ENCODE measurements at places on chromosomes 5 and 9.

GRCh38 chr9:2356041-2356790 lies 265.4 kb upstream of the VLDLR start:
- DNase-seq, result no peak

DNA sequence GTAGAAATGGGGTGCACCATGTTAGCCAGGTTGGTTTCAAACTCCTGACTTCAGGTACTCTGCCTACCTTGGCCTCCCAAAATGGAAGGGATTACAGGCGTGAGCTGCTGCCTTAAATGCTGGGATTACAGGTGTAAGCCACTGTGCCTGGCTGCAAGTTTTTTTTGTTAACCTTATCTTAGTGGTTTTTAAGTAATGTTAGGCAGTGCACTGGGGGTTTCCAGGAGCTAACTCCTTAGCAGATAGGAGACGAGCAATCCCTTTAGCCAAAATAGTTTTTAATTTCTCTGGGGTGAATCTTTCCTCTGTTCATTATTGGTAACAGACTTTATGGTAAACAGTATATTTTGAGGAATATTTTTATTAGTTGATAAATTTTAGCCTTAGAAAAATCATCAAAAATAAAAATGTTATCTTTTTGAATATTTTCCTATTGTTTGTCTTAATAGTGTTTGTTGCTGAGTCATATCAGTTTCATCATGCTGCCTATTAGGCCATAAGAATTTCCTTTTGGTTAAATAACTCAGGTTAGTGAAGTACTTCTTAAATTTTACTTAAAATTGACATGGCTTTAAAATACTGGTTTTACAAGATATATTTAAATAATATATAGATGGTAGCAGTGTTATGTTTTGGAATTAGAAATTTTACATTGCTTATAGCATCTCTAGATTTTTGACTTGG lies 37.9 kb downstream of the LMNB1 start:
- DNase-seq, result peak; percentile 37

GRCh38 chr9:79895232-79895631 lies 323.5 kb downstream of the TLE4 start:
- DNase-seq, result no peak

GRCh38 chr5:9222054-9222976 lies 323.6 kb downstream of the SEMA5A start:
- DNase-seq, result no peak

- no peak for DNase-seq
Measured at GRCh38 chr9:81833563-81834345, 94.5 kb upstream of the SPATA31D4 start.

DNA sequence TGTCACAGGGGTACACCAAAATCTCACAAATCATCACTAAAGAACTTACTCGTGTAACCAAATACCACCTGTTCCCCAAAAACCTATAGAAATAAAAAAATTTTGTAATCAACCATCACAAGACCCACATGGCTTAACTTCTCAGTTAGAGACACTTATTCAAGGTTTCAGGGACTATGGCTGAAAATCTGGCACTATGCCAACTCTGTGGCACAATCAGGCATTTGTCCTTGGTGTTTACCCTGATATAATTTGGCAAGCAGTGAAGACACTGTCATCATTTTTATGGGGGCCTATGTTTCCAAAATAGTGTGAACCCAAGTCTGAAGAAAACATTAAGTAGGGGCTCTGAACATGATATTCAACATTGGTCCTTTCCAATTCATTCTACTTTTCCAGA lies 59.0 kb downstream of the ZNF622 start:
- no peak for DNase-seq

DNA sequence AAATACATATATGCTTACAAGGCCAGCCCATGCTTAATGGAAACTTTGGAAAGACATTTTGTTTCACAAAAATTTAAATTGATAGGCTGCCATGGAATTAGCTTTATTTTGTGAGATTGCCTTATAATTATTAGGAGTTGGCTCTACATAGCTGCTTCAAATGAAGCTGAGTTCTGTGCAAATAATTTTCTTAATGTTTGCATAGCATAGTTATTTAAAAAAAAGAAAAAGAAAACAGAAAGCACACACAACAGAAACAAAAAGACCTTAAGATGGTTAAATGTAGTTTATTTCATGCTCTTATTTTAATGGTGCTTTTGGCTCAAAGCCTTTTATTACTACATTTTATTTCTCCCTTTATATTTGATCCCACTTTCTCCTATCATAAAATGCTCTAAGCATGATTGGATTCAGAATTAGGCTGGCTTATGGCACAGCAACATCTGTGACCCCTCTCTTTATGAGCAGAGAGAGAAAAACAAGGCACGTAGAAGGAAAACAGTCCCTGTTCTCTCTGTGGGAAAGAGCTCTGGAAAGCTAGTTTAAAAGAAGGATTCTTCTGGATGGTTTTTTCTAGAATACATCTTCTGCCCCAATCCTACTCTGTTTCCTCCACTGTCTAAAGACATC lies 530.5 kb downstream of the NTRK2 start:
- no peak for DNase-seq

GRCh38 chr5:34037726-34038125 lies 5.3 kb downstream of the C1QTNF3 start:
- no peak for DNase-seq

DNA sequence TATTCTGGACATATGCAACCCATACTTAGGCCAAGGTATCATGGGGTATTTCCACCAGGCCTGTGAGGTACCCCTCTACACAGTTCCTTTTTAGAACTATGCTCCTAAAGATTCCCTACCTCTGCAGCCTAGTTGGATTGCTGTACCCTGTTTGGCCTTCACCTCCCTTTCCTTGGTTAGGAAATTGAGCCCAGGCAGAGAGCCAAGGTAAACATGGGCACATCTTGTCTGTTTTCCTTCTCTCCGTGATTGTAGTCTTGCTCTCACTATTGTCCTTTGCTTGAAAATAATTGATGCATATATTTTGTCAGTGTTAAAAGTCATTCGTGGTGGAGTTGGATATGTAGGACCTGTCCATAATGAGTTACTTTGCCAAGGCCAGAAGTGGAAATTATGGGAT lies 26.7 kb downstream of the BDP1 start:
- DNase-seq, result no peak

- DNase-seq, result no peak
Measured at GRCh38 chr9:105281926-105282325, 37.5 kb downstream of the SLC44A1 start.

DNA sequence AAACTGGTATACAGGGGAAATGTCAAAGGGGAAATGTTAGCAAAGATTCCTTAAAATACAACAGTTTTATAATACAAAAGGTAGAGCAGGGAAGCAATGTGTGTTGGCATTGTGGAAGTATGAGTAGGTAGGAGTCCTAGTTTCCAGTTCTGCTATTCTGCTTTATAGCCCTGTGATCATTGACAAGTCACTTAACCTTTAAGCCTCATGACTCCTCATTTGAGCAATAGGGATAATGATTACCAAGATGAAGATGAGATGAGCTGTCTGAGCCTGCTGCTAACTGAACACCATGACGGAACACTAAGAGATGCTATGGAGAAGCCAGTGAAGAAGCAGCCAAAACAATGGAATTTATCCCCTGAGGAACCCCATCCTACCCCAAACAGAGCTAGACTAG lies 251.7 kb downstream of the PAPPA start:
- peak; percentile 50 for DNase-seq

DNA sequence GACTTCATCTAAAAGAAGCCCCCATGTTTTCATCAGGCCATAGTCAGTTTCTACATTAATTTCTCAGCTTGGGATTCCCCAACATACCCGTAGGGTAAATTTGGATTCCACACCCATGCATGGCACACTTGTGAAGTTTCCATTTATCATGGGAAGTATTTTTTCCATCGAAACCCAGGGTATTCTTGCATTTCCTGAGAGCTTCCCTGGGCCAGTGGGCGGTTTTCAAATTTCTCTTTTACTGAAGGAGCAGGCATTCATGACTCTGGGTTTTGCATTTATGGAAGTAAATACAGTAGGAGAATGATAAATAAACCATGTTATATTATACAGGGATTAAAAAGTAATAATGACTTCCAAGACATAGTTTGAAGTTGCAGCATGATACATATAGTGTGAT lies 93.0 kb upstream of the MAP3K1 start:
- DNase-seq, result no peak

- DNase-seq, result no peak
Measured at GRCh38 chr9:69204849-69205248, 30.8 kb downstream of the TJP2 start.

DNA sequence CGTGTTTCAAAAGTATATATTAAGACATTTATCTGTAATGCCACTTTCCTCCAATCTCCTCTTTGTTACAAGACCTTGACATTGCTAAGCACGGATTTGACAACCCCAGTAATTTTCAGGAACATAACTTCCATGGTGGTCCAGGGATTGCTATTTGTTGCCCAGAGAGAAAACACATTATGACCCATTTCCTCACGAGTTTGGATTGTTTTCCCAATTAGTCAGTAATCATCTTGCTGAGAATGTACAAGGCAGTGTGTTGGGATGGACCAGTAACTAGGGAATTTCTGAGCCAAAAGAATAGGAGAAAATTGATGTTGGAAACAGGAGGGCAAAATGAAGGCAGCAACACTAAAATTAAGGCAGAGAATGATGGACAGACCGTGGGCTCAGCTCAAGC lies 574.1 kb downstream of the EBF1 start:
- DNase-seq, result no peak

- DNase-seq, result no peak
Measured at GRCh38 chr5:111234125-111234524, 9.9 kb downstream of the CAMK4 start.

GRCh38 chr5:120927950-120928530 lies 463.9 kb downstream of the PRR16 start:
- no peak for DNase-seq

- DNase-seq, result no peak
Measured at GRCh38 chr9:123175854-123176629, 92.3 kb downstream of the STRBP start.

DNA sequence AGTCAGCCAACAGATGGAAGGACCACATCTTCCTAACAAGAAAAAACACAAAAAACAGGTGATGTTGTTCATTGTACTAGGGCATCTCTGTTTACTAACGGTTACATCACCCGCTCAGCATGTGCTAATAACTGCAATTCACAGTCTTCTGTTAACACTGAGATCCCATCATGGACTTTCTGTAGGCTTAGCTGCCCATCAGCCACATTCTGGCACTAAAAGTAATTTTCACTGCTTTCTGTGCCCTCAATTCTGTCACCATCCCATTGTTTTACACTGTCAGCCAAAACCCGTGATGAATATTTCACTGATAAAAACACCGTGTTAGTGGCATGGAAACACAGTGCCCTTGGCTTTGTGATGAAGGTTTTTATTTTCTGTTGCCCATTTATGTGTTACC lies 64.6 kb downstream of the CAST start:
- DNase-seq, result no peak

DNA sequence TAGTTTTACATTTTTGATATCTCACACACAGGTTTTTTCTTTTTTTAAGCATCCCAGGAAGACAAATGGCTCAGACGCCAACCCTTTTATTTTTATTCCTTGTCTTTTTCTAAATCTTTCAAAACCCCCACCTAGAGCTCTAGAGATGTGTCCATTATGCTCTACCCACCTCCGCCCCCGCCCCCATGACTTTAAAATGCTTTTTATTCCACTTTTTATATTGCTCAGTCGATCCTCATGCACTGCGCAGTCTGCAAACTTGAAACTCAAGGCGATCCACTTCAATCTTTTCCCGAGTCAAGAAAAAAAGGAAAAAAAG lies 411 bp upstream of the MAT2B start:
- no peak for DNase-seq

DNA sequence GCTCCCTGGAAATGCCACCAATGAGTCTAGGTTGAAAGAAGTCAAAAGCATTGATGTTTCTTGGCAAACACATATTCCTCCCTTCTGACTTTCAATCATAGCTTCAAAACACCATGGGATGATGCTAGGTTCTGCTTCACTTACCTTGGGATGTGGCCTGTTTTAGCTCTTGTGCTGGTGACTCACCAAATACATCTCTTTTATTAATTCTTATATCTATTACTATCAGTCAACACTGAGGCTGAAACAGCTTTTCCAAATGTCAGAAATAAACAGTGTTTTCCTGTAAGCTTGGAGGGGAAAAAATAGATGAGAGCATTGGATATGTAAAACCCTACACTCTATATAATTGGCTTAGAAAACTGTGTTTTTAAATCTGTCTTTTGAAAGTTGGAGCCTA lies 245.4 kb upstream of the NREP start:
- DNase-seq, result no peak

- no peak for DNase-seq
Measured at GRCh38 chr9:19989213-19989612, 200.4 kb upstream of the SLC24A2 start.

DNA sequence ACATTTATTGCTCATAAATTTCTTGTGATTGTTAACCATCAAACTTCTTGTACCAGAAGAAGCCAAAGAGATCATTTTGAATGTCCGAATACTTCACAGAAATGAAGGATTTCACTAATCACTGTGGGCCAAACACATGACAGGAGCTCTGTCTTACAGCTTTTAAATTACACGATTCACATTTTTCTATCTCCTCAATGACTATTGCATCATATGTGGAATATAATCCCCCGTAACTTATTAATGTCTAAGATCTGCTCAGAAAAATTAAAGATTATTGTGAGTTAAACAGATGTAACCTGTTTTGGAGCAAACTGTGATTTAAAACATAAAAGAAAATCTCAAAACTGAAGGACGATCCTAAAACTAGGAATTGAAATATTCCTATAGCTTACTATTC lies 645.2 kb upstream of the COX7C start:
- no peak for DNase-seq

GRCh38 chr9:77864211-77864889 lies 167.3 kb downstream of the GNAQ start:
- peak; percentile 72 for DNase-seq

GRCh38 chr9:108953983-108954574 lies 19.9 kb downstream of the ABITRAM start:
- DNase-seq, result peak; percentile 45

GRCh38 chr9:24464319-24464951 lies 81.3 kb downstream of the IZUMO3 start:
- no peak for DNase-seq

- DNase-seq, result no peak
Measured at GRCh38 chr5:56282216-56282615, 49.1 kb upstream of the ANKRD55 start.

DNA sequence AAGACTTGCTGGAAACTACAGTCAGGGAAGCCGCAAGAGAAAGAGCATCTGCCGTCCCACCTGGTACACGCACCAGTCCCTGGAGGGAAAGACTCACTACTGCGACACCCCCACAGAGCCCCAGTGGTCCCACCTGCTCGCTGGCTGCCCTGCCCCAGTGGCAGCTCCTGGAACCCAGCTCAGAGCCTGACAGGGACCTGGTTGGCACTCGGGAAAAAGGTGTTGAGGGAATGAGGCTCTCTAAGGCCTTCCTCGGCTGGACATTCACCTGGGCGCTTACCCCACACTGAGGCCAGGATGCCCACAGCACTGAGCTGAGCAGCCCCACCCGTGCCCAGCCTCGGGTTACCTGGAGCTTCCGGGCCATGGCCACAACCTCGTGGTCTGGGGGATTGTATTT lies 19.7 kb downstream of the BRD3OS start:
- no peak for DNase-seq

DNA sequence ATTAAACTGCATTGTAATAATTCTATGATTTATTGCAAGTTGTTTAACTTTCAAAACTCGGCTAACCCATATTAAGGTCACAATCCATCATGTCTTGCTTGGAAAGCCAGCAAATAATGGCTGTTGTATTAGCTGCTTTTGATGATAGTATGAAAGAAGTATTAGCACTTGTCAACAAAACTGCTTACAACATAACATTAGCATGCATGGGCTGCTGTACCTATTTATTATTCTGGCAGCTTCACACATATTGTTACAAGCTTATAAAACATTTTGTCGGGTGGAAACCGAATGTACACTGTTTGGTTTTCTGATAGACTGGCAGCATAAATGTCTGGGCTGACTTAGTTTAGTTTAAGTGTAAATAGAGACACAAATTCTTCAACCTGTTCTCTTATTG lies 378.3 kb downstream of the KIAA0825 start:
- DNase-seq, result no peak

Measured in suppressor macrophage treated with lipopolysaccharide for 4 hours (primary cell).